ENCODE measurements at places on chromosomes 7 and 10.

- peak; percentile 41 for DNase-seq
These were observed 86.2 kb upstream of the DYNC1I1 start for GRCh38 chr7:95686109-95686508.

- DNase-seq: no peak
These were observed 31.3 kb downstream of the LIPJ start for GRCh38 chr10:88617772-88618300.

DNA sequence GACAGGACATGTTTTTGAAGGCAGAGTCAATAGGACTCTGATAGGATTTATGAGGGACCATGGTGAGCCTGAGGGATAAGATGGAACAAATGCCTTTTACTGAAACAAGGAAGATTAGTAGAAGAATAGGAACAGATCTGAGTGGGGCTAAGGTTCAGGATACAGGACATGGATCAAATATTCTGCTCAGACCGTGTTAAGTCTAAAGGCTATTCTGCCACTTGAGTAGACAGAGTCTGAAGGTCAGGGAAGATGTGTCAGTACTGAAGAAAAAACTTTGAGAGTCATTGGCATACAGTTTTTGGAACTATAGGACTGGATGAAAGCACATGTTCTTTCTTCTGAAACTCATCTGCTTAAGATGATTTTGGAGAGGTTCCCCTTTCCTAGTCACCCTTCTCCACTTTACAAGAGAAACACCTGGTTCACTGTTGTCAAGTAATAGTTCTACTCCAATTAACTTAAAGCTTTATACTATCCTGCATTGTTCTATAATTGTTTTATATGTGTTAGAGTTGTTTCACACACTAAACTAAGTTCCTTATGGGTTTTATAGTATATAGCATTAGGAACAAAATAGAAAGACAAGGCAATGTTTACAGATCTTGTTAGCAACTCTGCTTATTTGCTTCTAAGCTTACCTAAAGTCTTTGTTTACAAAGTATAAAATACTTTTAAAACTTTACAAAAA, 43.4 kb downstream of the WASL start:
- no peak for DNase-seq

- no peak for DNase-seq
These were observed 618.2 kb upstream of the MGMT start for GRCh38 chr10:128848810-128849209.

- no peak for DNase-seq
These were observed 221.8 kb upstream of the KLF6 start for GRCh38 chr10:4006858-4007257.

GRCh38 chr10:51014680-51015389, 59.5 kb upstream of the PRKG1 start:
- peak; percentile 47 for DNase-seq

DNA sequence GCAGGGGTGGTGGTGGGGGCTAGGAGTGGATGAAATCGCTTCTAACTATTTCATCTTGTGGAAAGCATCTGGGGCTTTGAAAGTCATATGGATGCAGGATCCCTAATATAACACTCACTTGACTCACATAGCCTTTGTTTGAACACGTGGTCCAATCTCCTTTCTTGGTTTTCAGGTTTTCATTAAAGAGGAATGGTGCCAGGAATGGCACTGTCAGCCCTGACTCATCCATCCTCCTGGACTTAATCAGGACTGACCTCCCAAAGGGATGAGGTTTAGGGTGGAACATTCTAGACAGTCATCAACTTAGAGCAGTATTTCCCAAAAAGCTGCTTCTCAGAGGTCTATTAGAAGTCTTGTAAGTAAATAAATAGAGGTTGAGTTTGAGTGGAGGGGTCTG, 162.0 kb upstream of the PLXNA4 start:
- no peak for DNase-seq

DNA sequence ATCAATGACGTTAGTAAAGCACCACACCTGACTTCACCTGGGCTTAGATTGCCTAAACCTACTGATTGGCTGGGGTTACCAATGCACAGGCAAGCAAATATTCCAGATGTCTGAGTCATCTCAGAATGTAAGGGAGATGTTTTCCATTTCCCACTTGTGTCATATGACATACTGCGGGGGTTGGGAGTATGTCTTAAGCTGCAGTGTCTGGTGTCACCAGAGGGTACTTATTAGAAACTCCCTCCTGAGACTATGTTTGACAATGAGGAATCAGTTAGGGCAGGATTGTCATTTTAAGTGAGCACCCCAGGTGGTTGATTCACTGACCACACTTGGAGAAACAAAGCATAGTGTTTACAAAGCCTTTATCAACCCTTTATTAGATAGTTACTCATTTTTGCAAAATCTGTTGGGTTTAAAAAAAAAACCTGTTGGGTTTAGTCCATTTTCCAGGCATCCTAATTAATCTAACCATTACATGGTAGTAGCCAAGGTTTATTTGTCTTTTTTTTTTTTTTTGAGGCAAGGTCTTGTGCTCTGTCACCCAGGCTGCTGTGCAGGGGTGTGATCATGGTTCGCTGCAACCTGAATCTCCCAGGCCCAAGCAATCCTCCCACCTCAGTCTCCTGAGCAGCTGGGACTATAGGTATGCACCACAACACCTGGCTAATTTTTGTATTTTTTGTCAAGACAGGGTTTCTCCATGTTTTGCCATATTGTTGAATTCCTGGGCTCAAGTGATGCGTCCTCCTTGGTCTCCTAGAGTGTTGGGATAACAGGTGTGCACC, 72.5 kb downstream of the CDK6 start:
- no peak for DNase-seq

DNA sequence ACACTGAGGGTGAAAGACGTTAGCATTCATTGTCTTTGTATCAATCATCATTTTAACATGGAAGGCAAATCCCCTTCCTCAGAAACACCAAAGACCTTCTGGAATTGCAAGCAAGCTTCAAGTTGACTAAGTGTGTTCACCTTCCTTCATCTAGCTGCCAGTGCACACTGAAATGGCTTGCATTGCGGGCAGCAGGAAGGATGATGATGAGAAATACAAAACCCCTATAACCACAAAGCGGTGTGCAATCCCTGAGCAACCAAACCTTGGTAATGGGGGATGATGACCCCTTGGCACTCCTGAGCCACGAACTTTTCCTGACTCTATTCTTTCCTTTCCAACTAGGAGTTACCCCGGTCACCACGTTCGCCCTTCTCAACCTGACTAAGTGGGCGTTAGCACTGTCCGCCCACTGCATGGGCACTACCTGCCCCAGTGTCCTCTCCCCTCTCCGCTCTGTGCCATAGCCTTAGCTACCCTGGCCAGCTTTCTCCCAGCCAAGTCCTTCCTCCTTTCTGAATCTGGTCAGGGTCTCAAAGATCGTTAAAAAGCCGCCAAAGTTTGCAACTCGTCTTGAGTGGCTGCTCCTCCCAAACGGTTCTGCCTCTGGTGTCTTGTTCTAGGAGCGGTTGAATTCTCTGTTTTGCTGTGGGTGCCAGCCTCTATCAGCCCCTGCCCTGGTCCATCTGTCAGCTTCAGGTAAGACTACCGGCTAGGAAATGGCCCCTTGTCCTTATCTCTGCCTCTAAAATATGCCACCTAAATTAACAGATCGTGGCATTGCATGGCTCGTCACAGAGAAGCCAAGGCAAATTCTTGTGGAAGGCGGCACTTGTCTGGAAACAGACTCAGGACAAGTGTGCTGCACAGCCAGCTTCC, 586 bp upstream of the AOC1 start:
- DNase-seq: no peak

DNA sequence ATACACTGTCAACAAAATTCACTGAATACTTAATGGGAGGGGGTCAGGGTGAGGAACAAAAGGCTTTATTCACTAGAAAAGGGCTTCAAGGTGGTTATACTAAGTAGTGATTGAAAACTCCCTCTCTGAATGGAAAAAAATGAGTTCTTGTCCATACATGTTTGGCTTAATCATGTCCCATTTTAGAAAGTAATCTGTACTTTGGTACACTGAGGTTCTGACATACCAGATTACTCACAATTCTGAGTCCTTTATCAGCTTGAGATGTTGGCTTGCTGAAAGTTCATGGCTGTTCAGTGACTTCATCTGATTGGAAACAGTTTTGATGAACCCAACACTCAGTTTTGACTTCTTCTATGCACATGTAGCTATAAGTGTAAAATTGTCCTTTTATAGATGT, 12.8 kb upstream of the NOBOX start:
- no peak for DNase-seq

GRCh38 chr10:73862011-73862410, 12.3 kb downstream of the CAMK2G start:
- DNase-seq: no peak
